Muscle of back (tissue), 13 donors: ENCODE measurements at places on chromosomes 11 and 22. TPM values are rescaled to one million over a fixed set of nuclear protein-coding genes. Genes with fewer than 3 reads are reported as not detected.

DNA sequence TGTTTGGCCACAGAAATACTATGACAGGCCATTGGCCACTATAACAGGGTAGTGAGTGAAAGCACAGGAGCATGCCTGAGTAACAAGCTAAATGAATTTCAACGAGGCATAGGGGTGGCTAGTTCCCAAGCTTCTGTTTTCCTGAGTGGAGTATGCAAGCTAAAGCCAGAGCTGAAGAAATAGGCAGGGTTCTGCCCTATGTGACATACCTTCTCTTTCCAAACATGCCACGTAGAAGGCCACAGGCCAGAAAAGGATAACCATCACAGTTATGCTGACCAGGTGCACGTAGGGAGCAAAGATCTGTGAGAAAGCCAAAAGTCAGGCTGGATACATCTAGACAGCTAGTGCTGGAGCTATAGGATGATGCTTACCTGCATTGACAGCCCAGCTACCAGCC, 30.6 kb downstream of the GDPD4 start:
- no peak for DNase-seq

GRCh38 chr11:128201009-128201408, 386.3 kb downstream of the ETS1 start:
- DNase-seq = no peak

GRCh38 chr11:109853156-109853776, 239.9 kb upstream of the ZC3H12C start:
- peak; percentile 69 for DNase-seq

- peak; percentile 28 for DNase-seq
Observed at GRCh38 chr22:36052505-36052941, 23.9 kb upstream of the RBFOX2 start.

GRCh38 chr11:69288883-69289242, 5.1 kb upstream of the MYEOV start:
- no peak for DNase-seq

DNA sequence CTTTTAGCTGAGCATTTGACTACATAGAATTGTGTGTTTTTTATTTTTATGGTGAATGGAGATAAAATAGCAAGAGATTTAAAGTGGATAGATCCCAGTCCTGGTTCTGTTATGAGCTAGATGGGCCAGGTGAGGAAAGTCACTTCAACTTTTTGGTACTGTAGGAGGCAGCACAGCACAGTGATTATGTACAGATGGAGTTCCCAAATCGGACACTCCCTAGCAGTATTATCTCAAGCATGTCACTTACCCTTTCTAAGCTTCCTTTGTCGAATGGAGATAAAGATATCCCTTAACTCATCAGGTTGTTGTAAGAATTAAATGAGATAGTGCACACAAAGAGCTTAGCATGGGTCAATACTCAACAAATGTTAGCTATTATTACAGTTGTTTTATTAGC, 5.3 kb downstream of the EXPH5 start:
- DNase-seq = no peak

DNA sequence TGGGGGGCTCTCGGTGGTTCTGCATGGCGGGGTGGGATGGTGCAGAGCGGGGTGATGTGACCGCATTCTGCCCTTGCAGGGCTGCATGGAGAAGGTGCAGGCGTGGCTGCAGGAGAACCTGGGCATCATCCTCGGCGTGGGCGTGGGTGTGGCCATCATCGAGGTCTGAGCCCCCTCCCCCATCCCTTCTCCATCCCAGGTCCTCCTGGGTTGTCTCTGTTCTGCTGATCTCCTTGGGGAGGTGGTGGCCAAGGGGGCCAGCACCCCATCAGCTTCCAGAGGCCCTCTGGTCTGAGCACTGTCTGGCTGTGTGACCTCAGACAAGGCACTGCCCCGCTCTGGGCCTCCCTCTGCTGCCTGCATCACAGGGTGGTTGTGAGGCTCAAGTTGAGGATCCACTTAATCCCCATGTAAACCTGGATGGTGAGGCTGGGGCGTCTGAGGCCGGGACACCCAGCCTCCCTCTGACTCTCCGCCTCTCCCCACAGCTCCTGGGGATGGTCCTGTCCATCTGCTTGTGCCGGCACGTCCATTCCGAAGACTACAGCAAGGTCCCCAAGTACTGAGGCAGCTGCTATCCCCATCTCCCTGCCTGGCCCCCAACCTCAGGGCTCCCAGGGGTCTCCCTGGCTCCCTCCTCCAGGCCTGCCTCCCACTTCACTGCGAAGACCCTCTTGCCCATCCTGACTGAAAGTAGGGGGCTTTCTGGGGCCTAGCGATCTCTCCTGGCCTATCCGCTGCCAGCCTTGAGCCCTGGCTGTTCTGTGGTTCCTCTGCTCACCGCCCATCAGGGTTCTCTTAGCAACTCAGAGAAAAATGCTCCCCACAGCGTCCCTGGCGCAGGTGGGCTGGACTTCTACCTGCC, 53.3 kb downstream of the CD82 start:
- DNase-seq = no peak

DNA sequence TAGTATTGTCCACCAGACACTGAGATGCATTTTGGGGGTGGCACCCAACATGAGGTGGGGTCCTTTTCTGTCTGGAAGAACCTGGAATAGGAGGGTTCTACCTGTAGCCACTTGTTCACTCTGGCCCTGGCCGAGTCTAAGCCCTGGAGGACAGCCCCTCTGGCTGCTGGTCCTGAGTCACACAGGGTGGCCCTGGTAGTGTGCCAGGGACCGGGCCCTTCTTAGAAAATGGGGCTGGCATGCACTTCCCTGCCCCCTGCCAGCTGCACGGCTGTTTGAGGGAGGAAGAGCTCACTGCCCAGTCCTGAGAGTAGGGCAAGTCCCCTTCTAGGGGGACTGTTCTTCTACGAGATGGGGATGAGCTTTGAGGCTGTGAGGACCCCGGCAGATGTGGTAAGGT, 2.2 kb downstream of the PLCB3 start:
- DNase-seq = no peak

- DNase-seq = no peak
Observed at GRCh38 chr11:32511926-32512325, 71.7 kb upstream of the EIF3M start.

DNA sequence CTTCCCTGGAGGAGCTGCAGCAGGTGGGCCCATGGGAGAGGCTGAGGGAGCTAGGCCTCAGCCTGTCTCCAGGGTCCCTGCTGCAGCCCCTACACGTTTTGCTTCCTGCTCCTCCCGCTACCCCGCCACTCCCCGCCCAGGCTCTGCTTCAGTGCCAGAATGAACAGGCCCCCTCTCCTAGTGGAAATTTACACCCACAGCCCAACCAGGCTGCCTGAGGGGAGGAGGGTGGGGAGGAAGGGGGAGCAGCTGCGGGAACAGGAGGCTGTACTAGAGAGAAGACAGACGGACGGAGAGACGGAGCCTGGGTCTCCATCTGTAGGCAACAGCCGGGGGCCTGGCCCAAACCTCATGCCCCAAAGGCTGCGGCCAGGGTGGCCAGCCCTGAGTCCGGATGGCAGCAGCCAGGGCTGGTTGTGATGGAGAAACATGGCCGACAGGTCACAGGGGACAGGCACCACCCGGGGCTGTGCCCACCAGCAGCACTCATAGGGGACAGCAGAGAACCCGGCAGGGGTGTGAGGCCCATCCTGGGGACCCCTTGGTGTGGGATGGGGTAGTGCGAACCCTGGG, 20.6 kb downstream of the FLRT1 start:
- DNase-seq = peak; percentile 66

- no peak for DNase-seq
Observed at GRCh38 chr11:40722179-40722795, 737.2 kb downstream of the LRRC4C start.

DNA sequence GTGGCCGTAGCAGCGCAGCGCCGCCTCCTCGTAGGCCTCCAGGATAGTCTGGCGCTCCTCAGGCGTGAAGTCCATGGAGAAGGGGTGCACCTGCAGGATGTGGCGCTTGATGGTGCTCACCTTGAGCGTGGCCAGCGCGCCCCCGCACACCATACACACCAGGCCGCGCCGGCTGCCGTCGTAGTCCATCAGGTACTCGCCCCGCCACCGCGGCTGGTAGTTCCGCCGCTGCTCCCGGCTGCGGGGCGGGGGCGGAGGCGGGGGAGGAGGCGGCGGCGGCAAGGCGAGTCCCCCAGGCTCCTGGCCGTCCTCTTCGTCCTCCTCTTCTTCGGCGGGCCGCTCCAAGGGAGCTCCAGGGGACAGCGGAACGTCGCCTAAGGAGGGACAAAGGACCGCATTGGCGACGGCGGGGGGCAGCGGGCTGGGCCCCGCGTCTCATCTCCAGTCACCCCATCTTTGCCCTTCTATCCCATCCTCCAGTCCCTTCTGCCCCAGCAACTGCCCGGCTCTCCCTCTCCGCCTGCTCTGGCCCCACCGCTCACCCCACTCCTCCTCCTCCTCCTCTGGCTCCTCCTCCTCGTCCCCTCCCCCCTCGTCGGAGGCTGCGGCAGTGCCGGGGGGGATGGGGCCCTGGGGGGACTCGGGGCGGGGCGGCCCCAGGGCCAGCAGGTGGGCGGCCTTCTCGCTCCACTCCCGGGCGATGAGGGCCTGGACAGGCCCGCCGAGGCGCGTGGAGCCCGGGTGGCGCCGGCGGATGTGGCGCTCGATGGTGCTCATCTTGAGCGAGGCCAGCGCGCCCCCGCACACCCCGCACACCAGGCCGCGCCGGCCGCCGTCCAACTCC, 4.9 kb downstream of the ZFTA start:
- DNase-seq = no peak

- DNase-seq = no peak
Observed at GRCh38 chr11:75773595-75774353, 5.2 kb downstream of the DGAT2 start.

DNA sequence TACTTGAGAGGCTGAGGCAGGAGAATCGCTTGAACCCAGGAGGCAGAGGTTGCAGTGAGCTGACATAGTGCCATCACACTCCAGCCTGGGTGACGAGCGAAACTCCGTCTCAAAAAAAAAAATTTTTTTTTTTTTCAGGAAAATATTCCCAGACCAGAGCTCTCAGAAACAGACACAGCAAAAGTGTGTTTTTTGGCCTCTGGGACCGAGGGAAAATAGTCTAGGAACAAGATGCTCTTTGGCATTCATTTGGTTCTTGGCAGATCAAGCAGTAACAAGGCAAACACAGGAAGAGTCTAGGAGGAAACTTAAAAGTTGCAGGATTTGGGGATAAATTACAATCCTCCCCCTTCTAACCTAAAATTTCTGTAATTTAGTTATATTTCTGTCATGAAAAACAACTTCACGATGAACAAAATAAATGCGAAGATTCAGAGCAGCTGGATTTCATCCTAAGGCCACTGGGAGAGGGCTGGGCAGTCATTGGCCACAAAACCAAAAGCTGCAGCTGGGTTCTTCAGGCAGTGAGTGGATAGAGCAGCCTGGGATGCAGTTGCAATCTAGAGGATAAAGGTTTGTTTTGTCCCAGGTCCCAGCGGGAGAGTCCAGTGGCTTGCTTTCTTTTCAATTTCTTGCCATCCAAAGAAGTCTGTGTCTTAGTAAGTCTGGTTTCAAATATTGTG, 19.7 kb downstream of the ATG16L2 start:
- DNase-seq = no peak

GRCh38 chr22:29171721-29172120, 34.0 kb upstream of the EMID1 start:
- DNase-seq = no peak

- no peak for DNase-seq
Observed at GRCh38 chr11:108370990-108371389, 96.3 kb downstream of the C11orf65 start.

DNA sequence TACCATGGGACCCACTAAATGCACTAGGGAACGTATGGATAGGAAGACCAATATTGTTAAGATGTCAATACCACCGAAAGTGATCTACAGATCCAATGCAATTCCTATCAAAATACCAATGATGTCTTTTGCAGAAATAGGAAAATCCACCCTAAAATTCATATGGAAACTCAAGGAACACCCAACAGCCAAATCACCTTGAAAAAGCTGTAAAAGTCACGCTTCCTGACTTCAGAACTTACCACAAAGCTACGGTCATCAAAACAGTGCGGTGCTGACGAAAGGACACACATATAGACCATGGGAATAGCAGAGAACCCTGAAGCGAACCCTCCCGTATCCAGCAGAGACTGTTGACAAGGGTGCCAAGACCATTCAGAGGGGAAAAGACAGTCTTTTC, 20.5 kb downstream of the BRD1 start:
- no peak for DNase-seq

Gene MRPL21
- 45.7 TPM for polyA plus RNA-seq

Gene PRRG4
- polyA plus RNA-seq = 0.08 TPM

Gene SAA1
- polyA plus RNA-seq = not detected

Gene CYTH4
- polyA plus RNA-seq = 6.3 TPM
